Stimulated activated CD4-positive, alpha-beta T cell treated with anti-CD3 and anti-CD28 coated beads, Interleukin-12 subunit alpha, Interleukin-12 subunit beta, amount 100 ng/mL, for 4 hours (primary cell): ENCODE measurements at places on chromosomes 2 and 18.

- DNase-seq, result no peak
Observed at GRCh38 chr18:64710105-64710861, 561.4 kb upstream of the LINC00305 start.

DNA sequence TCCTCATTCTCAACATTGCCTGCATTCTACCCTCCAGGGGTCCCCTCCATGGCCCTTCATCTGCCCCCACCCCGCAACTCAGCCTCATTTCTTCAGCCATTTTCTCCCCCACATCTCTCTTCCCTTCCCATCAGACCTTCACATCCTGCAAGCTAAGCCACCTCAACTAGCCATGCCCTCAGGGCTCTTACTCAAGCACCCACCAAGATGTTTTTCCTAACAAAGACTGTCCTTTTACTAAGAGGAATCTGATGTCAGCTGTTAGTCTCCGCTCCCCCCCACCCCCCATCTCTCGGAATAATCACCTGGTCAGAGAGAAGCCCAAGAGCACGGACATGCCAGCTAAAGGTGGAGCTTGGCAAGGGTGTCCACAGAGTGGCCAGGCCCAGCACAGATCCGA lies 4.7 kb upstream of the CAPN10 start:
- DNase-seq, result no peak

DNA sequence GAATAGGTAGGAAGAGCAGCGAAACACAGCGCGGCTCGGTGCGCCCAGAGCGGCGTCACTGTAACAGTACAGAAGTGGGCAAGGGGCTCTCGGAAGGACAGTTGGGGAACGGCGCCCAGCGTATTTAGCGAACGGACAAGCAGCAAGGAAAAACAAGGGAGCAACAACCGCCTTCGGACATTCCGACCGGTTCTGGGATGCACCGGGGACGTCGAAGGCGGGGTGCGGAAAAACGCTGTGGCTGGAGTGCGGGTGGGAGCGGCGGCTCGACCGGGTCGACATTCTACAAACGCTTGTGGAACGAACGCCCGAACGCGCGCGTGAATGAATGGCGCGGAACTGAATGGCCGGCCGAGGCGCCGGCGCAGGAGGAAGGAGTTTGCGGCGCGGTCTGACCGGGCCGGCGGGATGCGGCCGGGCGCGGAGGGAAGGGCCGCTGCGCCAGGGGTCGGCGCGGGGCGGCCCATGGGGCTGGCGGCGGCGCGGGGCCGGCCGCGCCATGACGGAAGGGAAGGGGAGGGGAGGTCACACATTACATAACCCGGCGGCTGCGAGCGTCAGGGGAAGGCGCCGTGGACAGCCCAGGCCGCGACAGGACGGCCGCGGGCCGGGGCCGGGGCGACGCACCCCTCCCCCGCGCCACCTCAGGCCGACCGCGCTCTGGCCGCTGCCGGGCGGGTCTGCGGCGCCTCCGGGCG lies 605 bp downstream of the REV1 start:
- peak; percentile 21 for DNase-seq

- DNase-seq, result no peak
Observed at GRCh38 chr2:42933824-42934254, 141.5 kb upstream of the HAAO start.

DNA sequence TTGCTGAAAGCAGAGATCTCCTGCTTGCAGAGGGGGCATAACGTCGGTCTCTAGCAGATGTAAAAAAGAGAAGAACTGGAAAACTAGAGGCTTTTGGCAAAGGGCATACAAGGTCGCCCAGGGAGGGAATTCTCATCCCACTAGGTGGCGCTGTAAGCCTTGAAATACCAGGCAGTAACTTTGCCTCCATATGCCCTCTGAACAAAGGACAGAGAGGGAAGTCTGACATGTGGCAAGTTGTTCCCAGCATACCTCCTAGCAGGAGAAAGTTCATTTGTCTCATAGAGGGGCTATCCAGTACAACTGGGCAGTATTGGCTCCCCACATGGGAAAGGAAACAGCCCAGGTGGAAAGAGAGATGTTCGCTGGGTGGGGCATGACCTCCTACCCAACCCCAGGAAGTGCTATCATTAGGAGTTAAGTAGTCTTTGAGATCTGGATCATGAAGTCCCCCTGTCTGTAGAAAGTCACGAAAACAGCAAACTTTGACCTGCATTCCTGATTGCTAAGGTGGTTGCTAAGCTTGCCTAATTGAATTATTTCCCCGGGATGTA lies 39.9 kb downstream of the STK17B start:
- peak; percentile 55 for DNase-seq

GRCh38 chr2:72824224-72824842 lies 1.5 kb downstream of the EXOC6B start:
- DNase-seq, result no peak

DNA sequence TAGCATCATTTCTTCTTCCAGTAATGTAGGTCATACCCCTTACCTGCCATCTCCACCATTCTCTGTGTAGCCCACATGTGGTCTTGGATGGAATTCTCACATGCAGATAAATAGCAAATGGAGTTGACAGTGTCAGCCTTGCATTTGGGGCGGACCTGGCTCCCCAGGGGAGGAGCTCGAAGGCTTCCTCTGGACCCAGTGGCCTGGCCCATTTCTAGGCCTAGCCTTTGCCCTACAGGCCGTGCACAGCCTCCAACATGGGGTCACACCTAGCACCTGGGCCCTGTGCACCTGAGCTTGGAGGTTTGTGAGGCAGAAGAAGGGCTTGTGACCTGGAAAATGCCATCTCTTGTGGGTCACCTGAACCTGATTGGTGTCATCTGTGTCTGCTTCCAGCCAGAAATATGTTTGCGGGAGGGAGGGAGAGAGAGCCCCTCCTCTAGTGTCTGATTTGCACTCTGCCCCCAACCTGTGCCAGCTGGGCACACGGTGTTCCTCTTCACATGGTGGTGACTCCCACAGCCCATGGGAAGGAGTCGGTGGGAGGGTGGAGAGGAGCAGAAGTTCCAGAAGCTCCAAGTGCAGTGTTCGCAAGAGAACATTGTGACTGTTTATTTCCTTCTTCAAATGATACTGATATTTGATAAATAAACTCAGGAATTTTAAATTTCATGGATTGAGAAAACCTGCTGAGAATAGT lies 33.0 kb downstream of the ITGB1BP1 start:
- DNase-seq, result no peak

GRCh38 chr2:102891296-102891695 lies 129.5 kb downstream of the TMEM182 start:
- no peak for DNase-seq

GRCh38 chr2:186345745-186346144 lies 140.3 kb upstream of the ZC3H15 start:
- no peak for DNase-seq
